ENCODE measurements at places on chromosomes 11 and 22. TPM values are rescaled to one million over a fixed set of nuclear protein-coding genes. Genes with fewer than 3 reads are reported as not detected.

DNA sequence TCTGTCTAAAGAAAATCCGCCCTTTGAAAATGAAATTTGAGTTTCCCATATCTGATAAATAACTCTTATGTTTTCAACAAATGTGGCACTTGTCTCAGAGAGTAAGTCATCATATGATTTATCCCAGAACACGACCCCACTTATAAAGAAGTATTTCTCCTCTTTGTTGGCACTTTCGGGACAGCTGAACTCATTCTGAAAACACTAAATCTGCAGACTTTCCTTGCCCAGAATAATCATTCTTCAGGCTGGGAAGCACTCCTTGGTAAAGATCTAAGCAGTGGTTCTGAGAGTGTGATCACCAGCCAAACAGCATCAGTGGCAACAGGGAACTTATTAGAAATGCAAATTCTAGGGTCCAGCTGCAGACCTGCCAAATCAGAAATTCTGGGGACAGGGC lies 532.2 kb upstream of the API5 start:
- DNase-seq = no peak

DNA sequence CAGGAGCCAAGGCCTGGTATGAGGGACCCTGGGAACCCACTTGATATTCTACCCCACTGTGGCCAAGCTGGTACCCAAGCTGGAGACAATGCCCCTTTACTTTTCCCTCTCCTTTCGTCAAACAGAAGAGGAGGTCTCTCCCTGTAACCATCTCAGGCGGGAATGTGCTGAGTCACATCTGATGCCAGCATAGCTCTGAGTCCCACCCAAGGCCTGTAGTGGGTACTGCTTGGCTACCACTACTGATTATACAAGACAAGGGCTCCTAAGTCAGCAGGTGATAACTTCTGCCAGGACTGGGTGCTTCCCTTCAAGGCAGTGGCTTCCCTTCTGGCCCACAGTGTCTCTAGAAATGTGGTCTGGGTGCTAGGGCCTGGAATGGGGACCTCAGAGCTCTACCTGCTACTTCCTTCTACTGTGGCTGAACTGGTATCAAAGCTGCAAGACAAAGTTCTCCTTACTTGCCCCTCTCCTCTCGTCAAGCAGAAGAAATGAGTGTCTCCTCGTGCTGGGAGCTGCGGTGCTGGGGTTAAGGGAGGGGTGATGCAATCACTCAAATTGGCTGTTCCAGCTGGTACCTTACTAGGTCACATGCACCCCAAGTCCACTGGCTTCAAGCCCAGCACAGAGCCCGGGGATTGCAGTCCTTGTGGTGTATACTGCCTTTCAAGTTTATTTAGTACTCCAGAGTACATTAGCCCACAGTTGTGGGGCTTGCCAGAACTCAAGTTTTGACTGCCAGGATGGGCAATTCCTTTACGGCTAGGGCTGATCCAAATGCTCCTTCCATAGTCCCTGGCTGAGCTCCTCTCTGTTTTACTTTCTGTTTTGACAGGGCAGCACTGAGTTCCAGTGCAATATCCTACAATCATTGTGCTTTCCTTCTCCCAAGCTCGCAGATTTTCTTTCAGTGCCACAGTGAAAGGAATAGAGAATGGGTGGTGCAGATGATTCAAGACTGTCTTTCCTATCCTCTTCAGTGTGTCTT lies 419.7 kb upstream of the CNTN5 start:
- DNase-seq = no peak

GRCh38 chr11:72398058-72398758 lies 36.1 kb downstream of the CLPB start:
- no peak for DNase-seq

DNA sequence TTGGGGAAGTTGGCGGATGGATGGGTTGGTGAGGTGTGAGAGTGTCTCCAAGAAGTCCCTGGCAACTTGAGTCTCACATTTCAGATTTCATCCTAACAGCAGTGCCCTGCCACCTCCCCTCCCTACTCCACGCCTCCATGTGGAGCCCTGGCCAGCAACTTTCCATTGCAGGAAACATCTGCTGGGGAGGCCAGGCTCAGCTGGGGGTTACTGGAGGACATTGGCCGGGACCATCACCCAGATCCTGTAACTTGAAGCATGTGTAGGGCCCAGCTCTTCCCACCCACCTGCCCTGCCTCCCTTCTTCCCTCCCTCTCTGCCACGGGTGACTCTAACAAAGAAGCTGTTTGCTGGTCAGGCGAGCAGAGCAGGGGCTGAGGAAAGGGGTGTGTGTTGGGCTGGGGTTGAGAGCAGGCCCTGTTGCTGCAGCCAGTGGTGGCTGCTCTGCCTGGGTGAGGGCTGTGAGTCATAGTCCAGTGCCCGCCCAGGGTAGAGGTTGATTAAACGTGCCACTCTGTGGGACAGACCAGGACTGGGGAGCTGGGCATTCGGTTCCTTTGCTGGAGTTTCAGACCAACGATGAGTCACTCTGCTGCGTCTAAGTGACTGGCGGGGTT lies 64.0 kb downstream of the SCN3B start:
- DNase-seq = peak; percentile 18

DNA sequence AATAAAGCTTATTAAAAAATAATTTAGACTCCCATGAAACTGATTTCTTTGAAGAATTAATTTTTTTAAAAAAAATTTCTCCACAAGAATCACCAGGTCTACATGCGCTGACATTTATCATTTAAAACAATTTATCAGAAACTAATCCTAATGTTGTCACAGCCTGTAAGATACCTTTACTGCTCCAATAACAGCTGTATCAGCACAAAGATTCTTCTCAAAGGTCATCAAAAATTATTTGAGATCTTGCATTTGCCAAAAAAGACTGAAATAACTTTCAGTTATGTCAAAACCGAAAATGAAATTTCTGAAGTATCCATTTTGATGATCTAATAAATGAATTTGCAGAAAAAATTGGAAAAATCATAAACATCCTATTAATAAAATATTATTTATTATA lies 8.1 kb downstream of the KRTAP5-5 start:
- no peak for DNase-seq

DNA sequence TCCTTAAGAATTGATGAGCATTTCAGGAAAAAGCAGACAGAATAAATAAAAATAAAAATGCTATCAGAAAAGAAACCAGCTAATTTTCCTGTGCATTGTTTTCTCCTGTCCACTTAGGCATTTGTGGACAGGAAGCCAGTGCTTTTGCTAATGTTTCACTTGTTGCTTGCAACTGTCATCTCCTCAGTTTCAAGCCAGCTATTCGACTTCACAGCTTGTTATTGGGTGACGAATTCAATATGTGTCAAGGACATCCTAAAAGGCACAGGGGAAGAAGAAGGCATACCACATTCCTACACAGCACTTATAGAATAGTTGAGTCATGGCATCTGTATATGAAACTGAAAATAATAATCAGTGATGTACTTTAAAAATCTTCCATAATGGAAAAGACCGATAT lies 530.6 kb upstream of the KIRREL3 start:
- DNase-seq = no peak

DNA sequence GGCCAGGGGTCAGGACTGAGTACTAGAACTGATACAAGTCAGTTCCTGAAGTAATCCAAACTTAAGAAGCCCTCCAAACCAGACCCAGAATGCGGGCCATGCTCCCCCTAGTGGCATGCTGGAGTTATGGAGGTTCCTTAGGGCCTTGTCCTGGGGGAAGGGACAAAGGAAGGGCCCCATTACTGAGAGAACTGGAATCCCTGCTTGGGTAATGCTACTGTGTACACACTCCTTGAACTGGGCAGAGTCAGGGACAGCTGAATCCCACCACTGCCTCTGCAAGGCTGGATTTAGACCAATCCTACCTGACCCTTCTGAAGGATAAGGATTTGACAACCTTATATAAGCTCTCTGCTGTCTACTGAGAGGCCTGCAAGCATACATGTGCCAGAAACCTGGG lies 97.3 kb upstream of the AKIP1 start:
- peak; percentile 84 for DNase-seq

DNA sequence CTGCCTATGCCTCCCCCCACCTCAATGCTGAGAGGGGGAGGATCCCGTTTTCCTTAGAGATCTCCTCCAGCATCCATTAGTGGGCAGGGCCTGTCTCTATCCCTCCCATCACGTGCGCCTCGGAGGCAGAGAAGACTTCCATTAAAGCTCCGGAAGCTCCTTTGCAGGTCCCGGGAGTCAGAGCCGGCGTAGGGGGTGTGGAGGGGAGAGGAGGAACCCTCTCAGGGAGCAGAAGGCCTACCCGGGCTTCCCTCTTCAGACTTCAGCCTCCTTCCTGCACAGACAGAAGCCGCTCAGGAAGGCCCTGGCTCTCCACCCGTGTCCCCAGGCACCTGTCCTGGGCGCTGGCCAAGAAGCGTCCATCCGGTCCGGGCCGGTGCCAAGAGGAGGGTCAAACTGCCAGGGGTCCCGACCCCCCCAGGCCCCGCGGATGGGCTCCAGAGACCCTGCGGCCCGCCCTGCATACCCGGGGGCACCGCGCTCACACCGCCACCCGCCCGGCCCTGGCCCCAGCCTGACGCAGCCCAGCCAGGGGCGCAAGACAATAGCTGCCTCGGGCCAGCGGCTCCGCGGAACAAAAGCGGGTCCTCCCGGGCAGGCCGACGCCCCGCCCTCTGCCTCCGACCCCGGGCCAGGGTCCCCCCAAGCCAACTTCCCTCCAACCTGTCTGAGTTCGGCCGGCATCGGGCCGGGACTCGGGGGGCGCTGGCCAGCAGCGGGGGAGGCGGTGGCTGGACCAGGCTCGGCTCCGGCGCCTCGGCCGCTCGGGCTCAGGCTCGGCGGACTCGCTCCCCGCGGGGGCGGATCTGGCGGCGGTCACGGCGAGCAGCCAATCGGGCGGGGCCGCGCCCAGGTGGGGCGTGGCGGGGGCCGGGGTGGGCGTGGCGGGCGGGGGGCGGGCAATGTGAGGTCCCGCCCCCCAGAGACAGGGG lies 29.9 kb downstream of the ARVCF start:
- peak; percentile 59 for DNase-seq

GRCh38 chr22:37302674-37303555 lies 20.6 kb downstream of the CYTH4 start:
- DNase-seq = no peak

DNA sequence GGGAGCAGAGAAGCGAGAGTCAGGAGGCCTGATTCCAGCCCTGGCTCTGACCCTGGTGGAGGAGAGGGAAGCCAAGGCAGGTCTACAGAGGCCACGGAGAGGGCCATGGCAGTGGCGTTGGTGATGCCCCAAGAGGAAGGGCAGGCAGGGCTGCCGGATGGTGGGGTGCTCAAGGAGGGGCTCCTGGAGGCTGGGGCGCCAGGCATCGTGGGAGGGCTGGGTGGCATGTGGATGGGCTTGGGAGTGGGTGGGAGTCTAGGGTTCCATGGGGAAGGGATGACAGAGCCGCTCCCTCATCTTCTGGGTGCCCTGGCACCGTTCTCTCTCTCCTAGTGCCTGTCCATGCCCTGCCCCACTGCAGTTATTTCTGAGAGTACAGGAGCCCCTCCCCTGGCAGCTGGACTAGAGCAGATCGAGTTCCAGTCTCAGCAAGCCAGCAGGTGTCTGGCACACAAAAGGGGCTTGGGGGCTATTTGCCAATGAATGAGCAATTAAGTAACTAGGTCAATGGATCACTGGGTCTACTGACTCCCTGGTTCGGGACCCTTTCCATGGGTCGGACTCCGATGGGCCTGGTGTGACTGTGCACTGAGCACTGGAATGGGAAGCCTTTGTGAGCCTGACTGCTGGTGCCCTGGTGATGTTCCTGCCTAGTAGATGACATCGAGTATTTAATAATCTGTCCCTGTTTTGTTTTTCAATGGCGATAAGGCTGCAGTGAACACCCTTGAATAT lies 570.0 kb downstream of the TBC1D22A start:
- no peak for DNase-seq

- DNase-seq = no peak
These were observed 80.1 kb downstream of the EFCAB6 start for GRCh38 chr22:43731988-43732387.

Gene CYB5R2
- 7.7 TPM for total RNA-seq

Gene OR11H1
- not detected for total RNA-seq

Gene ABCC8
- total RNA-seq = 0.47 TPM

Data from G401 (cell line).